ENCODE measurements at places on chromosomes 12 and 14. TPM values are rescaled to one million over a fixed set of nuclear protein-coding genes. Genes with fewer than 3 reads are reported as not detected.

The NFYB gene
- total RNA-seq = 28.5 TPM

The CCER1 gene
- not detected for total RNA-seq

The RPGRIP1 gene
- total RNA-seq = not detected

The IFI27 gene
- total RNA-seq = 51.4 TPM

The RDH16 gene
- total RNA-seq = under 0.01 TPM
